ENCODE measurements at places on chromosomes 7 and 10. TPM values are rescaled to one million over a fixed set of nuclear protein-coding genes. Genes with fewer than 3 reads are reported as not detected.

The ARMC3 gene
- total RNA-seq, result not detected

The MGAM2 gene
- total RNA-seq, result not detected

The CALML3 gene
- total RNA-seq, result not detected

The PKD2L1 gene
- not detected for total RNA-seq

The SAP25 gene
- 13.1 TPM for total RNA-seq

The MYO1G gene
- total RNA-seq, result 376 TPM

The ABLIM1 gene
- 166 TPM for total RNA-seq

The OR6B1 gene
- total RNA-seq, result not detected

The DDIT4 gene
- 750 TPM for total RNA-seq

The VIPR2 gene
- total RNA-seq, result 0.42 TPM

The APBB1IP gene
- total RNA-seq, result 53.3 TPM

The PRSS2 gene
- total RNA-seq, result not detected

The PRLHR gene
- not detected for total RNA-seq

The EGR2 gene
- total RNA-seq, result 46.0 TPM

The AOAH gene
- total RNA-seq, result 9.2 TPM

The ATP6V1F gene
- total RNA-seq, result 159 TPM

Measured in activated CD4-positive, alpha-beta T cell treated with anti-CD3 and anti-CD28 coated beads for 36 hours (primary cell).